Renal cortical epithelial cell (primary cell): ENCODE measurements at places on chromosomes 2 and 18. TPM values are rescaled to one million over a fixed set of nuclear protein-coding genes. Genes with fewer than 3 reads are reported as not detected.

DPP4 gene
- 65.7 and 374 TPM in 2 replicates for total RNA-seq

DNAJC5G gene
- not detected in 2 replicates for total RNA-seq

DYSF gene
- 10.2 and 20.1 TPM in 2 replicates for total RNA-seq

DNA sequence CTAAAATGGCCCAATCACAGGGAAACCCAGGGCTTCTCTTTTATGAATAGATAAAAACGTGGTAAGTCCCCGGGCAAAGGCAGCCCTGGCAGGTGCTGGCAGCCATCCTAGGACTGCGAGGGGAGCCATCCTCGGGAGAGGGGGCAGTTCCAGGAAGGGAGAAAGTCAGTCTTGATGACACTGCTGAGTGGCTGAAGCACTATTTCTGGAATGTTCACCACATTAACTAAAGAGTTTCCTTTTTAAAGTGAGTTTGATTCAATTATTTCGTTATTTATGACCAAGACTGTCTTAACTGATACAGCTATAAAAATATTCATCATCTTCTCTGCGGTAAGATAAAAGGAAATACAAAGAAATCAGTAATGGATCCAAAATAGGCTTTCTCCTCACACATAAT lies 20.4 kb downstream of the TTR start:
- DNase-seq = no peak

DNA sequence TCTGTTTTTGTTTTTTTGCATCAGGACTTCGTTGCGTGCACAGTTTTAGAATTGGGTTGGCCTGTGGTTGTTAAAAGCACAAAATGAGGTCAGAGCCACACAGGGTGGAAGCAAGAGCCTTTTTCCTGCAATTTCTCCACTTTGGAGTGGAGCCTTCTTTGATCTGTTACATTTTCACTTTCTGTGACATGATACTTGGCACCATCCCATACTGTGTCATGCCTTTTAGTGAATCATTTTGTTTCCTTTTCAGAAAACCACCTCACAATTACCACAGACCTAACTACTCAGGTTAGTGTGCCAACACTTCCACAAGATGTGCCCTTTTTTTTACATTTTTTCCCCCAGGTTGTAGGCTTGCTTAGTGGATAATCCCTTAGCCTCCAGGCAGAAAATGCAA lies 32.5 kb downstream of the MERTK start:
- peak; percentile 93 for DNase-seq

DNA sequence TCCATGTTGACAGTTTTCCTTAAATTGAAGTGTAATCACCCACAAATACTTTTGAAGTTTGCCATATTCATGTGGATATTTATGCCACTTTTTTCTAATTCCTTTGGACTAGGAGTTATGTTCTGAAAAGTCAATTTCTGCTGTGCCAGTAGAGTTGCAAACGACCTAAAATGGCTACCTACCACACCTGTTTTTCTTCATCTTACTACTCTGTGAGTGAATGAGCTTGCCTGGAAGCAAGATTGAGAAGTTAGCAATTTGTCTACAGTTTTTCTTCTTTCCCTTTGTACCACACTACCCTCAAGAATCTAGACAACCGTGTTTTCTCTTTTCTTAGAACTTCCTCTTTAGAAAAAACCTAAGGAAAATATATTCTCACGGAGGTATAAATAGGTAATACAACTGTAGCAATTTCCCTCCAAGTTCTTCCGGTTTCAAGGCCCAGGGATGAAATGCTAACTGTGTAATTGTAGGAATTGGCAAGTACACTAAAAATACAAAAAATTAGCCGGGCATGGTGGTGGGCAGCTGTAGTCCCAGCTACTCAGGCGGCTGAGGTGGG lies 7.3 kb upstream of the SLC39A10 start:
- DNase-seq = no peak

- DNase-seq = no peak
Observed at GRCh38 chr2:203534621-203535077, 452 bp downstream of the RAPH1 start.
